ENCODE measurements at places on chromosomes 2 and 18.

- DNase-seq, result no peak
These were observed 111.1 kb downstream of the COL4A4 start for GRCh38 chr2:227052879-227053278.

- DNase-seq, result no peak
These were observed 58.2 kb upstream of the NEUROD1 start for GRCh38 chr2:181738563-181738962.

DNA sequence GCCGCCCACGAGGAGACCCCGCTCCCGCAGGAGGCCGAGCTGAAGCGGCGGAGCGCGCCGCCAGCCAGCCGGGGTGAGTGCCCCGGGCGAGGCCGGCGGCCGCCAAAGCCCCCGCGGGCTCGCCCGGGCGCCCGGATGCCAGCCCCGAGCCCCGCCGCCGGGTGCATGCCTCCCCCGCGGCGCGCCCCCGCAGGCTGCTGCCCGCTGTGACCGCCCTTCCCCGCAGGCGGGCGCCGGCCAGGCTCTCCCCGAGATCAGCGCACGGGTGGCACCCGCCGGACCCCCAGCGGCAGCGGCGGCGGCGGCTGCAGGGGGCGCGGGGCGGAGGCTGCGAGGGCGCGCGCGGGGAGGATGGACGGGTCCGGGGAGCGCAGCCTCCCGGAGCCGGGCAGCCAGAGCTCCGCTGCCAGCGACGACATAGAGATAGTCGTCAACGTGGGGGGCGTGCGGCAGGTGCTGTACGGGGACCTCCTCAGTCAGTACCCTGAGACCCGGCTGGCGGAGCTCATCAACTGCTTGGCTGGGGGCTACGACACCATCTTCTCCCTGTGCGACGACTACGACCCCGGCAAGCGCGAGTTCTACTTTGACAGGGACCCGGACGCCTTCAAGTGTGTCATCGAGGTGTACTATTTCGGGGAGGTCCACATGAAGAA lies 470 bp downstream of the KCNF1 start:
- no peak for DNase-seq

DNA sequence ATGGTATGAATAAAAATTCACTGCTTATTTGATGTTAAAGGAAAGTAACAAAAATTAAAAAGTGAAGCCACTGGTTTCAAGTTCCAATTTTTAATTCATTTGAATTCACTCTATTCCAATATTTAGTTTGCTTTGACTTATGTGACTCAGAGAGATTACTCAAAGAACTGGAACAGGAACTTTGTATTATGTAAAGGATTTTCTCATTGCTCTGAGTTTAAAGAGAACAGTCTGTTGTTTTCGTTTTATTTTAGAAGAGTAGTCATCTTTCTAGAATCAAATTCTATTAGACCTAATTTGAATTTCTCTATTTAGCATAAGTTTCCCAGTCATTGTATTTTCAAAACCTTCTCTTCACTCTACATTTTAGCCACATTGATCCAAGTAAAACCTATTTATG lies 300.1 kb upstream of the SLC8A1 start:
- no peak for DNase-seq

DNA sequence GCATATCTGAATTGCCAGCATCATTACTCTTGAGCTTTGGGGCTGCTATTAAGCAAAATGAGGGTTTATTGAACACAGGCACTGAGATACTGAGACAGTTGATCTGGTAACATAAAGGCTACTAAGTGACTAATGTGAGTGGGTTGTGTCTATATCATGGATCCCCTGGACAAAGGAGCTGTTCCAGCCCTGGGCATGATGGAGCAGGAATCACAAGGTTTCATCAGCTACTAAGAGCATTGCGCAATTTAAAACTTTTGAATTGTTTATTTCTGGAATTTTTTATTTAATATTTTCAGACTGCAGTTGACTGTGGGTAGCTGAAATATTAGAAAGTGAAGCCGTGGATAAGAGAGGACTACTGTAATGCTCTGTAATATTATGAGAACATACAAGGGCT lies 73.5 kb downstream of the MGAT5 start:
- no peak for DNase-seq

- DNase-seq, result no peak
These were observed 439.9 kb upstream of the ETAA1 start for GRCh38 chr2:66957198-66957597.
